ENCODE measurements at places on chromosomes 1 and 21.

DNA sequence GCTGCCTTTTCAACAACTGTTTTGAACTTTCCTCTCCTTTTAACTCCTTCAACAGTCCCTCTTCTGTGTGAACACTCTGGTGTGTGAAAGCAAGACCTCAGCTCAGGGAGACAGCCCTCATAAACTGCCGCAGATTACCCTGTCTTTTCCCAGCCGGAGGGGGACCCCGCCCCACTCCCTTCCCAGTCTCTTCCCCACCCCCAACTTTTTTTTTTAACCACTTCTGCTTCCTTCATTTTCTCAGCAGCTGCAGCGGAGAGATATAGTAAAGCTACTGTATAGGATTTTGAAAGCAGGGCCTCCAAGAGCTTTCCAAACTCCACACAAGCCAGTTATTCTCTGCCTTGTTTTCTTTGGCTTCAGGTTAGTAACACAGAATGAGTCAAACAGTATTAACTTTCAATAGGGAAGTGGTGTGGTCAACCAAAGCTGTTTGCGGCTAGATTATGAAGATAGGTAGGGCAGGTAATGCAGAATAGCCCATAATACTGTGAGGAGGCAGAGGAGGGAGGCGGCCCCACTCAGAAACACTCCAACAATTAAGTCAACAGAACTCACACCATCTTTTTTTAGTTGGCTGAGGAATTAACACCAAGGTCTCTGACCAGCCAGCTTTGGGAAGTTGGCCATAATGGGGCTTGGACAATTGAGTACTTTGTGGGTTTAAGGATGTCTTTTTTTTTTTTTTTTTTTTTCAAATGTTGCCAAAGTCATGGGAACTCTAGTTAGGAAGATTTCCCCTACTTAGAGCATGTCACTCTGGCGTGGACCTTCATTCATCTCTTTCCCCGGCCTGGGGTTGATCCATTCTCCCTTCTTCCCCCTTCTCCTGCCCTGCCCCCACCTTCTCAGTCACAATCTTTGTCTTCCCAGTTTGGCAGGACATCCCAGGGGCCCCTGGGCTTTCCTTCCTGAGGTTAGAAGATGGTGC lies 177.0 kb downstream of the CLIC6 start:
- DNase-seq = peak; percentile 79

GRCh38 chr1:152640351-152640750 lies 17.4 kb upstream of the LCE3A start:
- DNase-seq = no peak

DNA sequence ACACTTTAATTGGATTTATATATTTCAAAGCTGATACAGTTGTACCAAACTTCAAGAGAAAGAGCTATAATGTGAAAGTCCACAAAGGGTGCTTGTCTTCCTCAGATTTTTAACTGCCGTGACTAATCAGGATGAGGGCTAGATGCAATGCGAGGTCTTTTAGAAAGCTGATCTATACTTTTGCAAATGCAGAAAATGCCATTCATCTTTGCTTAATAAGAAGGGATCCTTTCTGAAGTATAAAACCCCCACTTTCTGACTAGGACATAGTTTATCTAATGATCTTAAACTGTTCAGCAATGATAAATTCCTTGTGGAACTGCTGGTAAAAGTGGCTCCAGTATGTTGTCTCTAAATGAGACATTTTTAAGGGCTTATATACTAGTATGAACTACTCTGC lies 102.7 kb upstream of the NGF start:
- no peak for DNase-seq

DNA sequence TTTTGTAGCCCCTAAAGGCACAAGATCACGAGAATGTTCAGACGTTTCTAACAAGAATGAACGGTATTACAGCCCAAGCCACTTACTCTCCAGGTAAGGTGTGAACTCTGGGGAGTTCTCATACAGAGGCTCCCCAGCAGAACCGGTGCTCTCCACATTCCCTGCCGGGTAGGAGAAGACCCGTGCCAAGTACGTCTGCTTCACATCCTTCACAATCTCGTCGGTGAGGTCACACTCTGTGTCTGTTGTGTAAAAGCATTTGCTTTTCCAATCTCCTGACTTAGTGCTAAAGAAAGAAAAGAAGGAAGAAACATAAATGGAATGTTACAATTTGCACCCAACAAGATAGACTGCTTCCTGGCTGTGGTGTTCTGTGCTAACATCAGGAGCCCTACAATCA lies 5.7 kb downstream of the F3 start:
- DNase-seq = no peak

DNA sequence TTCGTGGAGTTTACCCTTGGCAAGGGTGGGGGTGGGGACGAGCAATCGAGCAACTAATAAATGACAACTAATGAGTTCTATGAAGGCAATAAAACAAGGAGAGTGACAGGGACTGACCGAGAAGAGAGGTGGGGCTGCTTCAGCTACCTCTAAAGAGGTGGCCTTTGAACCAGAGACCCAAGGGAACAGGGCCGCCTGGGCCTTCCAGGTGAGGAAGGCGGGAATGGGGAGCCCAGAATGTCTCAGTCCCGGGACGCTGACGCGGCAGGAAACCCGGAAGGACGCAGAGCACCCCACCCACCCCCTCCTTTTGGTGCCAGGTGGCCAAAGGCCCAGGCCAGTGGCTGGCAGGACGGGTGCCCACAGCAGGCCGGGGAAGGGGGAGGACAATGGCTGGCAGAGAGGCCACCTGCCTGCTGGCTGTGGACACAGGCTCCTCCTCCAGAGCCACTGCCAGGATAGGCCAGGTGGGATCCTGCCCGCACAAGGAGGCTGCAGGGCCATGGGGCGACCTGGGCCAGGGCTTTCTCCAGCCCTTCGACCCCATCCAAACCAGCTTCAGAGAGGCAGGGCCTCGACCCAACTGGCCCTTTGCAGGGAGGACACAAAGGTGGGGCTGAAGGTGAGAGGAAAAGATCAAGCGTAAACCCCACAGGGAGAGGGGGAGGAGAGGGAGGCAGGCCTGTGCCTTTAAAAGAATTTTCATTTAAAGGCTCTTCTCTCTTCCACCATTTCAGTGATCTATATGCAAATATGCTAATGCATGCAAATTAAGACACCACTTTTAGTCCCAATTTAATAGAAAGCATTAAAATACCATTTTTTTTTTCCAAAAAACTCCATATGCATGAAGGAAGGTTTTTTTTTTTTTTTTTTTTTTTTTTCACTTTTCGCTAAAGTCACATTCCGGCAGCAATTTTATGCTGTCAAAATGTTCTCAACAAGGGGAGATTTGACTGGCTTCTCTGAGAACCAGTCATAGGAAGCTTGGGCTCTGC lies 58.1 kb downstream of the CASZ1 start:
- no peak for DNase-seq
